Stimulated activated CD8-positive, alpha-beta memory T cell treated with anti-CD3 and anti-CD28 coated beads, Interleukin-7, amount 100 ng/mL, for 4 hours (primary cell): ENCODE measurements at places on chromosomes 13 and 19.

DNA sequence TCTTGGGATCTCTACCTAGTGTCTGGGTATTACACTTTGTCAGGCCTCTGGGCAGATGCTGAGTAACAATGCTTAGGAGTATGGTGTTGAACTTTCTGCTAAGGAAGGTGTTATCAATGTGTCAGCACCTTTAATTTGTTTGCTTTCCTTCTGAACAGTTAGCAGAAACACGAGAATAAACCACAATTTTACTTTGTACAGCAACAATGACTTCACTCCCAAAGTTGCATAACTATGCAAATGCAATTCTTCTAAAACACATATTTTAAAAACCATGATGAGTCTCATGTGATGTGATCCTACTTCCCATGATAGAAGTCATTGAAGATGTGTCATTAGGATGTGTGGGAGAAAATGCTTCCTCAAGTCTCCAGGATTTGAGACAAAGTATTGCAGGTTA lies 155.0 kb downstream of the POSTN start:
- DNase-seq, result no peak

DNA sequence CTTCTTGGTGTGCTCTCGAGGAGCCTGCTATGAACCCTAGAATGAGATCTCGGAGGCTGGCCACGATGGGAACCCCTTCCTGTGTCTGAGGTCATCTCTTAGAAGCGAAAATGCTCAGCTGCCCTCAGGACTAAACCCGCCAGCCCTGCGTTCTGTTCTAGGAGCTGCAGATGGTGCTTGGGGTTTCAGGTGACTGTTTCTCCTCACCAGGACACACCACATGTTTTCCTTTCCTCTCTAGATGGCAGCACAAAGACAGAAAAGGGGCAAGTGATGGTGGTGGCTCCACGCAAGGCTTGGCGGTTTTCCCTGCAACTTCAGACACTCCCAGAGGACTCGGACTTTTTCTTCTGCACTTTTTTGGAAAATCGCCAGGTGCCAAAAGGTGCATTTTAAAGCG lies 60.1 kb downstream of the RNASEH2B start:
- DNase-seq, result no peak

DNA sequence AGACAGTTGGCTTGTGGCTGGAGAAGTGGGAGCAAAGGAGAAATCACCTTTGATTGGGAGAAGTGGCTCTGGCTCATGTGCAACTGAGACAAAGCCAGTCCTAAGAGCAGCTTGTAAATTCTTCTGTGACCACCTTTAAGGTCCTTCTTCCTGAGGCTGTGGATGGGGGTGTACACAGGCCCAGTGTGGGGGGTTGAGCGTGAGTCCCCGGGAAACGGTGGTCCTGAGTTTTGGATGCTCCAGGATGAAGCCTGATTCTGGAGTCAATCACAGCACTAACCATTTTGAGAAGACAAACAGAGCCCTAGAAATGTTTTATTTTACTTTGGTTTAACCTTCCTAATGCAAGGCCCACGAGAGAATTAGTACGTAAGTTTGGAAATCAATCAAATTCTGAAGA lies 3.9 kb upstream of the CEBPA start:
- no peak for DNase-seq

GRCh38 chr19:44685877-44686276 lies 13.1 kb upstream of the CEACAM16 start:
- no peak for DNase-seq

DNA sequence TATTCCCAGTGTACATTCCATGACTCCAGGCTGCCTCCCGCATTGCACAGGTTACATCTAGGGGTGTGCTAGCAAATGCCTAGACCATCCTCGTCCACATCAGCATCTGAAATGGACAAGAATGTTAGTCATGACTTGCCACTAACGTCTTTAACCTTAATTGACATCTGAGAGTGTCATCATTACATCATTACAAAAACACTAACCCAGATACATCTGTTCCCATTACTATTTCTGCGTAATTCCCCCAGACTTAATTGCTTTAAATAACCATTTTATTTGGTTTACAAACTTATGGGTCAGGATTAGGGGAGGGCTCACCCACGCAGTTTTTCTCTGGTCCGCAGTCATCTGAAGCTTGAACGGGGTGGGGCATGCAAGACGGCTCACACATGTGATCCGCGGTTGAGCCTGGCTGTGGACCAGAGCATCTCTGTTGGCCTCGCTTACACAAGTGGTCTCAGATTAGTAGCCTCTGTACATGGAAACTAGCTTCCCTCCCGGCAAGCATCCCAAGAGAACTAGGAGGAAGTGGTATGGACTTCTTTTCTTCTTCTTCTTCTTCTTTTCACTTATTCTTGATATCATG lies 15.9 kb downstream of the KL start:
- DNase-seq, result no peak

DNA sequence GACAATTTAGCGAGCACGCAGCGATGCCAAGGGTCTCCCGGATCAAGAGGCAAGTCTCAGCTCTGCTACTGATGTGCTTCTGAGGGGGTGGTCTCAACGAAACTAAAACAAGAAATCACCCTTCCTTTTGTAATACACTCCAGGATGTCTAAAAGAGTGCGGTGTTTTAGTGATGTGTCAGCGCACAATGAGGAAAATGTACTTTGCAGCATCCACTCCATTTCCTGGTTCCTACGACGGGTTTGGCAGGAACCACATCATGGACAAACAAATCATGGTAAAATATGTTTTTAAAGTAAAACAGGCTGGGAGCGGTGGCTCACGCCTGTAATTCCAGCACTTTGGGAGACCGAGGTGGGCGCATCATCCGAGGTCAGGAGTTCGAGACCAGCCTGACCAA lies 154.0 kb upstream of the TSC22D1 start:
- DNase-seq, result no peak

DNA sequence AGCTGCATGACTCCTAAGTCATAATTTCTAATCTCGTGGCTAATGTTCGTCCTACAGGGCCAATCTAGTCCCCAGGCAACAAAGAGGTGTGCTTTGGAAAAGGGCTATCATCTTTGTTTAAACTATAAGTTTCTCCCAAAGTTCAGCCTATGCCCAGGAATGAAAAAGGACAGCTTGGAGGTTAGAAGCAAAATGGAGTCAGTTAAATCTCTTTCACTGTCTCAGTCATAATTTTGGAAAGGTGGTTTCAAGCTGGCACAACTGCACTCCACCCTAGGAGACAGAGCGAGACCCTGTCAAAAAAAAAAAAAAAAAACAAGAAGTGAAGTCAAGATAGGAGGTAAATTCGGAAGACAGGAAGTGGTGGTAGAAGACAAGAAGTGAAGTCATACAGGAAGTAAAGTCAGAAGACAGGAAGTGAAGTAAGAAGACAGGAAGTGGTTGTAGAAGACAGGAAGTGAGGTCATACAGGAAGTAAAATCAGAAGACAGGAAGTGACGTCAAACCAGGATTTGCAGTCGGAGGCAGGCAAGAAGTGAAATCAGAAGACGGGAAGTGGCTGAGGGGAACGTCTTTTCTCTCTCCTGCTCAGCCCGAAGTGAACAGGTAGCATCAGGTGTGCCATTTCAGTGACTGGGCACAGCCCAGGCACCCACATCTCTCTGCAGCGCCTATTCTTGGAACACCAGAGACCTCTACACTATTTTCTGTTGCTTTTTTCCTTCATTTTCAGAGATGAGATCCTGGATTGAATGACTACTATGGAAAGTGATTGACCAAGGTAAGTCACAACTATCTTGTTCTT lies 32.2 kb downstream of the GP6 start:
- DNase-seq, result peak; percentile 20

DNA sequence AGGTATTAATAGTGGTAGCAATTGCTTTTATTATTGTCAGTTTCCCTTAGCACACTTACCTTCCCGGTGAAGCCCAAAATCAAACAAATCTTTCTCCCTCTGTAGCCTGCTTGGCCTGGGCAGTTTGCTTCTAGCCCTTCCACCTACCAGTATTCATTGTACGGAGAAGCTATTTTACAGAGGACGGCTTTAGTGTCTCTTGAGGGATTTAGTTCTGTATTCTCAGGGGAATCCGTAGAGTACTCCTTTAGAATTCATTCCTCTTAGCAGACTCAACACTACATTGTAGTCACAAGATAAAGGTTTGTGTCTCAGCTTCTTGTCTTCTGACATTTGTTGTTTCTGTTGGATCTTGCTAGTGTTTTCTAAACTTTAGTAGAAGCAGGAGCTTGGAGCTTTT lies 24.1 kb upstream of the WTIP start:
- no peak for DNase-seq

- DNase-seq, result no peak
Measured at GRCh38 chr19:10211061-10211460, 16.3 kb upstream of the DNMT1 start.

GRCh38 chr13:113968463-113969310 lies 5.2 kb downstream of the C13orf46 start:
- no peak for DNase-seq

- DNase-seq, result no peak
Measured at GRCh38 chr13:113145911-113146598, 12.4 kb upstream of the PROZ start.

DNA sequence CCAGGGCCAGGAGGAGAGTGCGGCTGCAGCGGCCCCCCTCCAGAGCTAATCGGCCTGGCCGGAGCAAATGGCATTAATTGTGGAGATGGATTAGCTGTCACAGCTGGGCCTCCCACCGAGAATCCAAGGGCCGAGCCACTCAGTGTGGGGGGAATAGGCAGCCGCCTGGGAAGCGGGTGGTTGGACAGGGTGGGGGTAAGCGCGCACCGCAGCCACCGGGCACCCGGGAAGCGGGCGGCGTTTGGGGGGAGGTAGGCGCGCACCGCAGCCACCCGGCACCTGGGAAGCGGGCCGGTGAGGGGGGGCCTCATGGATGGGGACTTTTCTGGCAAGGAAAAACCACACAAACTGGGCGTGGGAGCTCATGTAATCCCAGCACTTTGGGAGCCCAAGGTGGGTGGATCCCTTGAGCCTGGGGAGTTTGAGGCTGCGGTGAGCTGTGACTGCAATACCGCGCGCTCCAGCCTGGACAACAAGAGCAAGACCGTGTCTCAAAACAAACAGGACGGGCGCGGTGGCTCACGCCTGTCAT lies 9.7 kb downstream of the R3HDM4 start:
- DNase-seq, result no peak

- peak; percentile 93 for DNase-seq
Measured at GRCh38 chr19:12294249-12295158, at the start of gene ZNF44. TSS of gene ZNF44 (minus strand) at chr19:12294883. CDS start at chr19:12294694, 189 bp downstream.

DNA sequence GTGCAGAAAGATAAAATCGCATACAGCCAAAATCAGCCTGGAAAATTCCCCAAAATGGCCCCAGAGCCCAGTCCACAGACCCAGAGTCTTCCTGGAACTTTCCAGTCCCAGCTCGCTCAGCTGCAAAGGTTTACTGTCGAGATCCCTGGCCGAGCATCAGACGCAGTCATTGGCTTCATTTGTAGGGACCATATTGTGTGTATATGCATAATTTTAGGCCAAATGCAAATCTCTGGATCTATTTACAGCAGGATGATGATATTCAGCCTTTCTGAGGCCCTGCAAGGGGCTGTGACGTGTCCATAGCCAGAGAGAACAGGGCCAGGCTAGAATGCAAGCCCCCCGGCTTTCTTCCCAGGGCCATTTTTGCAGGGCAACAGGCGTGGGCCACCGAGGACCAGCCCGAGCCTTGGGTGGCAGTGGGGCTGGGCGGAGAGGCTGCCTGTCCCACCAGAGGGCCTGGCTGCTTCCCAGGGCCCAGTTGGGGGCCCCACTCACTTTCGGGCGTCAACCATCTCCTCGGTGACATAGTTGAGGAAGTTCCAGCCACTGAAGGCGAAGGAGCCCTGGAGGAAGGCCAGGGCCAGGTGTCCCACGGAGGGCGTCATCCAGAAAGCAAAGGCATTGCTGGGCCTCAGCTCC lies 13.7 kb downstream of the SLC7A10 start:
- DNase-seq, result no peak

- DNase-seq, result no peak
Measured at GRCh38 chr13:42049454-42049813, 986 bp downstream of the DGKH start.

GRCh38 chr19:51469162-51469561 lies 9.2 kb upstream of the CEACAM18 start:
- no peak for DNase-seq

DNA sequence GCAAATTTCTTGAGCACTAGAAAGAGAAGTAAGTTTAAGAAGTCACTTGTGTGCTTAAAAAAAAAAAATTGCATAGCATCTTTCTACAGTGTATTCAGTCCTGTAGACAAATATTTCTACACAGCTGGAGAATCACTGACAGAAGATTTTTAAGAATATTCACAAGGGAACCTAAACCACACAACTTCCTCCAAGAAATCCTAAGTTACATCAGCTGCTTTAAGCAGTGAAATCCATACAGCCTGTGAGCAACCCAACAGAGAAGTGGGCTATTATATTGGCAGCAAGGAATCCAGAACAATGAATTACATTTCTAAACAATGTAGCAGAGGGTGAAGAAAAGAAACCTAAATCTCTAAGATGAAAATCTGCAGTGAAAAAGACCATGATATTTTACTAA lies 1.5 kb downstream of the DOCK9 start:
- DNase-seq, result no peak

DNA sequence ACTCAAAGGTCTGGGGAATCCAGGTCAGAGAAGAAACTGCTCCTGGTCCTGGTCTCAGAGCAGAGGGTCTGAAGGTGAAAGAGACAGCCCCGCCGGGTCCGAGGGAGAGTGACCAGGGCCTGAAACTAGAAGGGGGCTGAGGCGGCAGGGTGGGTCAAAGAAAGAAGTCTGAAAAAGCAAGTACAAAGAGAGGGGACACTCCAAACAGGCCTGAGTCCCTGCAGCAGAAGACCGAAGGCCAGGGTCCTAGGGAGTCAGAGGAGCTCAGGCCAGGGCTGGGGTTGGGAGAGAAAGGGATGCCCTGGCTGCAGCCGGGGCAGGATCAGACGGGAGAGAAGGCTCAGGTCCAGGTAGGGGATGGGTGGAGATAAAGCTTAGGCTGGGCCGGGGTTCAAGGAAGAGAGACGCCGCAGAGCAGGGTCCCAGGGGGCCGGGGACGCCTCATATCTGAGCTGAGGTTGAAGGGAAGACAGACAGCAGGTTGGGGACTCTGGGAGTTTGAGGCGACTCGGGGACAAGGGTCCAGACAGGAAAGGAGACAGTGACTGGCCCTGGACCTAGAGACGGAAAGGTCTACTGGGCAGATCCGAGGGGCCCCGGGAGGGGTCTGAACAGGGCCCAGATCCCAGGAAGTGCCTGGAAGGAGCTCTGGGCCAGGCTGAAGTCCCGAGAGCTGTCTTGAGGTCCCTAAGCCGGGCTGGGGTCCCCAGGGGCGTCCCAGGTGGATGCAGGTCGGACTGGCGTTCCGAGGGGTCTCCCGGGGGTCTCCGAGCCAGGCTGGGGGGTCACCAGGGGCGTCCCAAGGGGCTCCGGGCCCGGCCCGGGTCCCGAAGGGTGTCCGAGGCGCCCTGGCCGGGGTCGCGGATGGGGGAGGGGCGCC lies 795 bp downstream of the MLLT1 start:
- DNase-seq, result no peak

DNA sequence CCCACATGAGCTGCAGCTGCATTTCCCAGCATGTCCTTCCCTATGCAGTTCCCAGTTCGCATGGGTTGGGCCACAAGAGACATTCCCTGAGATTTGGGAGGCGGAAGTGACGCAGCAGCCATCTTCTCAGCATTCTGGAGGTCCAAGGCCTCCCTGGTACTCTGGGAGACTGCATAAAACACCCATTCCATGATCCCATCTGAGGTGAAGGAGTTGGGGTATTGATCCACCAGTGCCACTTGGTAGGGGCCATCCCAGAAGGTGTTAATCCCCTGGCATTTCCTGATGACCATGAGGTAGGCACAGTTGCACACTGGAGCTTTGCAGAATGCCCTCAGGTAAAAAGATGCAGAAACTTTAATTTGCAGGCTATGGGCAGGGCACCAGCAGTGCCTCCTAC lies 25.4 kb downstream of the POP4 start:
- DNase-seq, result no peak

- DNase-seq, result no peak
Measured at GRCh38 chr19:40392894-40393517, 3.0 kb upstream of the HIPK4 start.

- no peak for DNase-seq
Measured at GRCh38 chr13:111629457-111629856, 309.0 kb downstream of the TEX29 start.
